Mesenchymal stem cell (in vitro differentiated cells and primary cell): ENCODE measurements at places on chromosomes 12 and 14.

GRCh38 chr12:46452061-46452615 is 79.6 kb upstream of the SLC38A2 start:
- DNase-seq: peak; percentile 38

- DNase-seq: no peak
Measured at GRCh38 chr14:103626146-103626850, 2.7 kb upstream of the KLC1 start.

DNA sequence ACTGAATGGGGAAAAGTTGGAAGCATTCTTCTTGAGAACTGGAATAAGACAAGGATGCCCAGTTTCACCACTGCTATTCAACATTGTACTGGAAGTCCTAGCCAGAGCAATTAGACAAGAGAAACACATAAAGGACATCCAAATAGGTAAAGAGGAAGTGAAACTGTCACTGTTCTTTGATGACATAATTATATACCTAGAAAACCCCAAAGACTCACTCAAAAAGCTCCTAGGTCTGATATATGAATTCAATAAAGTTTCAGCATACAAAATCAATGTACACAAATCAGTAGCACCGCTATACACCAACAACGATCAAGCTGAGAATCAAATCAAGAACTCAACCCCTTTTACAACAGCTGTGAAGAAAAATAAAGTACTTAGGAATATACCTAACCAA is 157.3 kb upstream of the DDHD1 start:
- DNase-seq: no peak

GRCh38 chr14:64475585-64476273 is 10.4 kb downstream of the AKAP5 start:
- no peak for DNase-seq

- peak; percentile 47 for DNase-seq
Measured at GRCh38 chr12:123389560-123390351, 5.8 kb downstream of the KMT5A start.

GRCh38 chr12:69410571-69410970 is 51.0 kb downstream of the YEATS4 start:
- no peak for DNase-seq

DNA sequence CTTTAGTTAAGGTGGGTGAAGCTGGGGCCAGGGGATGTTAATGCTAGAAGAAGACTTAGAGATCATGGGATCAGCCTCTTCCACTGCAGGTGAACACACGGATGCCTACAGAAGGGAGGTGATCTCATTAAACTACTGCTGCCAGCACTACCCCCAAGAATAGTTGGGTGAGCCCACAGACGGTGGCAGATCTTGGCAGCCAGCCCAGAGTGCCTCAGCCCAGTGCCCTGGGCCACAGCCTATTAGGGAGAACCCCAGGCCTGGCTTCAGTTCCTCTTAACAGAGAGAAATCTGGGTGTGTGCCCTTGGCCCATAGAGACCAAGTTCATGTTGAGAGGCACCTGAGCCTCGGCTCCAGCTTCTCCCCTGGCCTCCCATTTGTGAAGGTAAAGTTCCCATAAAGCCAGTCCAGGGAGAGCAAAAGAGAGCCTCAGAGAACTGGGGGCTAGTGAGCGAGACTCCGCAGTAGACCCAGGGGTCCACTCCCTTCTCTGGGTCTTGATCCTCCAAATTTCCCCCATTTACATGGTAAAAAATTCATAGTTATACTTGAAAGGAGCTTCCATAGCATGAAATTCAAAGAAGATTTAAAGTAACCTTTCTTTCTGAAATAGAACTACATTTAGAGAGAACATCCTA is 125.0 kb upstream of the CCND2 start:
- no peak for DNase-seq

DNA sequence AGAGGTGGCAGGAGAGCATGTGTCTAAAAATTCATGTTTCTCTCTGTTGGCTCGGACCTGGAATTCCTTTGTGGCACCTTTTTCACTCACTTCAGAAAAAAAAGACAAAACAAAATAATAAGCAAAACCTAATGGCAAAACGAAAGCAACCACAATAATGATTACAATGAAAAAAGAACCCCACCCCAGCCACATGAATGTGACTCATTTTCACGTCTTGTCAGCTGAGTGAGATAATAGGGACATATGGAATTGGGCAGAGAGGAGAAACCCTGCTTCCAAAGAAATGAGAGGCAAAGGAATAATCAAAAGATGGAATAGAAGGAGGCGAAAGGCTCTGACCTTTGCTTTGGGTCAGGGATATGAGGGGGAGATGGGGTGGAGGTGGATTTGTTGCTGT is 143.4 kb downstream of the SLC8A3 start:
- no peak for DNase-seq
